ENCODE measurements at places on chromosomes 2 and 18.

DNA sequence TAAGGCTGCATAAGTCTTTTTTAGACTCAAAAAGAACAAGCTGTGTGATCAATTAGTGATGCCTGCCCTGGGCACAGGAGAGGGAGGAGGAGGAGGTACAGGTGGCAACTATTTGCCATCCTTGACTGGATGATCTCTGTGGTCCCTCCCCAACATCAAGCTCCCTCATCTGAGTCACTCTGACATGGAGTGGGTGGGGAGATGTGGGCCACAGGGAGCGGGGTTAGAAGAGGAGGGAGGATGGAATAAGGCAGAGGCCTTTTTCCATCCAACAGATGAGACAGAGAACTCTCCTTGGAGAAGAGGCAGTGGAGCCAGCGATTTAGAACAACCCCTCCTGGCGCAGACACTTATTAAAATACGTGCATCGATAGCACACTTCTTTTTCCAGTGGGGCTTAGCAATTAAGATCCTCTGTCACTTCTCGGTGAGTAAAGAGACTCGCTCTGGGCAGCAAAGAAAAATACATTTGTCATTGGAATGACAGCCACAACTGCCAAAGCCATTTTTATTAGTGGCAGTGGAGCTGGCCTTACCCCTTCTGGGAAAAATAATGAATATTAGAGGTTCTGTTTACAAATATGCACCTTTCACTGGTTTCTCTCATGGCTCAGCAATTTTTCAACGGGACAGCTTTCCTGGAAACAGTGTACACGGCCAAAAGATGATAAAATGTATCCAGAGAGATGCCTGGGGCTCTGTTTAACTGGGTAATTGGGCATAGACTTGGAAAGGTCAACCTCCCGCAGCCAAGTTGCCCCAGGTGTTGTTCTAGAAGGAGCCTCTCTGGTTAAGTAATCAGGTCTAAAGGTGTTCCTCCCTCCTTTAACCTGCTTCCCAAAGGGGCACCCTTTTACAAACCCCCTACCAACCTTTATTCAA lies 238.4 kb upstream of the CXCR4 start:
- no peak for DNase-seq

GRCh38 chr2:18475884-18476283 lies 84.6 kb downstream of the RDH14 start:
- DNase-seq: no peak

DNA sequence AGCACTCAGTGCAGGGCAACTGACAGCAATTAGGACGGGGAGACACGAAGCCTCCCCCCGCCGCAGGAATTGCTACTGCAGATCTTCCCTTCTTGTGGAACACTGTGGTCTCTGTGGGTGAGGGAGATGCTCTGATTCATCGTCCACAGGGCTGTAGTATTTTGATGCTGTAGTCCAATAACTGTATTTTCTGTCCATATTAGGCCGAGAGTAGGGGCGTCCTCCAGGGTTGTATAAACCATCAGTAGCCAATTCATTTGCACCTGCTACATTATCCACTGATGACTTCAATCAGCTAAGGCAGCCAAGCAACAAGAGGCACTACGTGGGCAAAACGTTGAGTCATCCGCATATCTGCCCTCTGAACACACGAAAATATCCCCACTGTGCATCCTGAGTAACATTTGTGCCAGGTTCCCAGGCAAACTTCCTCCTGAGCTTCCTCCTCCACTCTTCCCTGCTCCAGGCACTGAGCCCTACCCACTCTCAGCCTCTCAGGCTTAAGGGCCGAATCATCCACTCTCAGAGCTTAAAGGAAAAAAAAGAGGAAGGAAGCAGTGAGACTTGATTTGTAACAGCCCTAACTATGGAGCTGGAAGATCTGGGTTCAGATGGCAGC lies 62.1 kb downstream of the LBH start:
- no peak for DNase-seq

DNA sequence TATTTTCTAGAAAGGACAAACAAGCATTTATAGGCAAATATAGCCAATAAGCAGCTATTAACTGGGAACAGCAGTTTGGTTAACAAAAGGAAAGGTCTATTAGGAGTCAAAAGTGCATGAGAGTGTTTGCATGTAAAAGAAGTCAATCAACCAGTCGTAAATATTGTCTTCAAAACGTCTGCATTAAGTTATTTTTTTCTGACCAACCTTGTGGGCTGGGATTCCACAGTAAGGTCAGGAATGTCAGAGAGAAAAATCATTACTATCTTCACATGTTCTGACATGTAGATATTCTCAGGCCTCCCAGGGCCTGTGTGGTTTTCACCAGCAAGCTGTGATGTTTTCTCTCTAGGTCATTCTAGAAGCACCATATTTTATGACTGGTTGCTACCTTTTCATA lies 922.5 kb downstream of the SUCLG1 start:
- no peak for DNase-seq

DNA sequence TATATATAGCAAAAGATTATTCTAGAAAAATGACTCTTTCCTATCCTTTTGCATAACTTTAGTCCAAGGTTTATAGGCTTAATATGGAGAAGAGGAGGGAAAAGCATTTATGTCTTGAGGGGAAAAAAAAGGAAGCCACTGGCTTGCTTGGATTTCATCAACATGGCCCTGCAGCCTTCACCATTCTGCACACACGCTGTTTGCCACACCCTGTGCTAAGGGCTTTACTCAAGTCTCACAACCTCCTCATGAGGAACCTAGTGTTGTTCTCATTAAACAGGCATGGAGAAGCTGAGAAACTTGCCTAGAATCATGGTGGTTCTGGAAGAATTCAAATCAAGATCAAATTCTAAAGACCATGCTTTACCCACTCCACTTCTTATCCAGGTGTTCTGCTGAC lies 117.3 kb upstream of the TTC39C start:
- DNase-seq: no peak

- no peak for DNase-seq
Observed at GRCh38 chr2:49798570-49798969, 644.3 kb upstream of the FSHR start.

GRCh38 chr2:189797902-189798301 lies 13.7 kb downstream of the PMS1 start:
- DNase-seq: no peak

All from stimulated activated CD4-positive, alpha-beta T cell treated with anti-CD3 and anti-CD28 coated beads, Interleukin-1b, Interleukin-23, amount 100 ng/mL, for 1 hour (primary cell).